ENCODE measurements at places on chromosomes 16 and 17.

DNA sequence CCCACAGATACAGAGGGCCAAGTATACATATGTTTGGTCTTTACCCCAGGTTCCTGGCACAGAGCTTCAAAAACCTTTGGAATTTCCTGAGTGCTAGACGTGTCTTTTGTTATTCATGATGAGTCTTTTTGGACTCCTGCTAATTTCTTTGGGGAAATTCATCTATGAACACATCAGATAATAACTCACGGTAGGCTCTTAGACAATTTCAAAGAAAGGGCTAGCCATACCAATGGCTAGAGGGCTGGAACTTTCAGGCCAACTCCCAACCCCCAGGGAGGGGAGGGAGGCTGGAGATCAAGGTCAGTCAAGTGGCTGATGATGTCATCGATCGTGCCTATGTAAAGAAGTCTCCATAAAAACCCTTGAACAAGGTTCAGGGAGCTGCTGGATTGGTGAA, 101.9 kb downstream of the STX8 start:
- DNase-seq: no peak

DNA sequence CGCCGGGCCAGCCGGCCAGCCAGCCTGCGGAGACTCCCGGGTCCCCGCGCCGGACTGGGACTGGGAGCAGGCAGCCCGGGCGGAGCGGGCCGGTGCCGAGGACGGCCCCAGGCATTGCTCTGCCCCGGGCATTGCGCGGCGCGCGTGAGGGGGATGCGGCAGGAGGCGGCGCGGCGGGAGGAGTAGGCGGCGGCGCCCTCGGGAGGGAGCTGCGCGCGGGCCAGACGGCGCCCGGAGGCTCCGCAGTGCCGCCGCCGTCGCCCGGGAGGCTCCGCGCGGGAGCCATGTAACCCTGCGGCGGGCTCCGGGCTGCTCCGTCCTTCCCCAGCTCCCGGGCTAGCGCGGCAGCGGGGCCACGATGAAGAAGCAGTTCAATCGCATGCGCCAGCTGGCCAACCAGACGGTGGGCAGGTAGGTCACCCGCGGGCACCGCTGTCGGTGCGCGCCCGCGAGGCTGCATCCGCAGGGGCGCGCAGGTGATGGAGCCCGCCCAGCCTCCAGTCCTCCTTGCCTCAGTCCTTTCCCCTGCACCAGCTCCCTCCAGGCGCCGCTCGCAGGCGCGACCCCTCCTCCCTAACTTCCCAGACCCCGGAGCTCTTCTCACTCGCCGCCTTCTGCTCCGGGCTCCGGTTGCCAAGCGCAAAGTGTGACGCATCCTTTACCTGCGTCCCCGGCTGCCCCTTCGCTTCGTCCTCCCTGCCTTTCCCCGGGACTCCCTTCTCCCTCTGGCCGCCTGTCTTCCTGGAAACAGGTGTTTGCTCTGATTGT, at the start of gene ARHGAP44:
Gene ARHGAP44, plus strand, starts transcription at position 18 of the 768 bp plus-strand sequence. Its CDS starts 341 bp downstream, at position 359.
- peak; percentile 63 for DNase-seq

DNA sequence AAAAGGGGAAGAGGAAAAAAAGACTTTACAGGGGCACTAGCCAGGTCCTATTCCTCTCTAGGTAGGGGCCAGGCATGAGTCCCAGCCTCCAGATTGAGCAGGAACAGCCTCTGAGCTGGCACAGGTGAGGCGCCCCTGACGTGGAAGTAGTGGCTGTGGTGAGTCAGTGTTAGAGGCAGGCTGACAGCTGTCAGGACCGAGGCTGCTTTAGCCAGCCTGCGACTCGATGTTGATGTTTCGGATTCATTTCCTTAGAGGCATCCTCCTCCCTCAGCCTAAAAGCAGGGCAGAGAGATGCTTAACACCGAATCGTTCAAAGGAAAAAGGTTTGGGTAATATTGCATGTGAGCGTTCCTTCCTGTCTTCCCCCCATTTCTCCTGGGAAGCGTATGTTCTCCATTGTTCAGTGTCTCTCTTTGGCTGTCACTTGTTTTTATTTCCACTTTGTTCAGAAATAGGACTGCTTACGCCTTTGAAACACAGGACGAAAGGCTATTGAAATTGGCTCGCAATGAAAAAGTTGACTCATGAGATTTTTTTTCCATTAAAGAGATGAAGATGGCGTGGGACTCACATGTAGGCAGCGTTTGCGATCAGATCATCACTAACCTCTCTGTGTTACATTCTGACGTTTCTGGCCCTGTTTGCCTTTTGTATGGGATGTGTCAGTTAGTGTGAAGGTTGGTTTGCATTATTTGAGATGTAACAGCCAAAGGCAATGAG, 1.3 kb downstream of the KIAA0513 start:
- peak; percentile 93 for DNase-seq

- no peak for DNase-seq
These were observed 17.5 kb downstream of the UBALD1 start for GRCh38 chr16:4597174-4597573.

GRCh38 chr17:81302861-81303333, 7.8 kb upstream of the SLC38A10 start:
- DNase-seq: no peak

DNA sequence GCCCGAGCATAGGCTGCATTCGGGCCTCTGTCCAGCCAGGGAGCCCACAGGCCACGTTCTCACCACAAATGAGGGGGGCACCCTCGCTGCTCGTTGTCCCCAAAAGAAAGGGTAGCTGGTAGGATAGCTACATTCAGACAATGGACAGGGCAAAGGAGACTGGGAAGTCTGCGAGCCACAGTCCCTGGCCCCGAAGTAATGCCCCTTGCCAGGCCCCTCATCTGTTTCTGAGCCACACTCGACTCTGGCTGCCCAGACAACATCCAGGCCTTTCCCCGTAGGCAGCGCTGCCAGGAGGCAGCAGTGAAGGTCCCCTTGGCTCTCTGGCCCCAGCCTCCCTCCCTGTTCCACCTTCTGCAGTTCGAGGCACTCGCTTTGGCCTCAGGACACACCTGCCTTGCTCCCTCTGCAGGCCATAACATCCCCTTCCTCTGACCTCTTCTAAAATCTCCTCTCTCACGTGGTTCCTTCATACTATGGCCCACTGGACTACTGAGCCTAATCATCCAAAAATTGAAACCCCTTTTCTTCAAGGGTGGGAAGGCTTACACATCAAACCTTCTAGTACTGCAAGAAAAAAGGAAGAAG, 12.2 kb downstream of the AIPL1 start:
- no peak for DNase-seq

DNA sequence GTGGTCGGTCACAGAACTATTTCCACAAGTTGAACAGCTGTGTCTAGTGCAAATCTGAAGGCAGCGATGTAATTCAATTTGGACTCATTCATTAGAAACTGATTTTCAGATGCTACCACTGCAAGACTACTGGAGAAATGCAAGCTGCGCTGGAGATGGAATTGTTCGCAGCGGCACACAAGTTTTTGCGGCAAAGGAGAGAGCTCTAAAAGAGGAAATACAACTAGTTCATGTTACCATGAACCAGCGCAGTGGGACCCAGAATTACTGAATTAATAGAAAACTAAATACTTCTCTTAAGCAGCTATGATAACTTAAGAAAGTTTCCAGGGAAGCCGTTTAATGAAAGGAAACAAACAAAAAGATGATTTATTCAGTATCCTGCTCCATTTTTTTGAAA, 1.9 kb downstream of the CREBBP start:
- DNase-seq: peak; percentile 2

- no peak for DNase-seq
These were observed 61.6 kb downstream of the RGS9 start for GRCh38 chr17:65198653-65199382.

DNA sequence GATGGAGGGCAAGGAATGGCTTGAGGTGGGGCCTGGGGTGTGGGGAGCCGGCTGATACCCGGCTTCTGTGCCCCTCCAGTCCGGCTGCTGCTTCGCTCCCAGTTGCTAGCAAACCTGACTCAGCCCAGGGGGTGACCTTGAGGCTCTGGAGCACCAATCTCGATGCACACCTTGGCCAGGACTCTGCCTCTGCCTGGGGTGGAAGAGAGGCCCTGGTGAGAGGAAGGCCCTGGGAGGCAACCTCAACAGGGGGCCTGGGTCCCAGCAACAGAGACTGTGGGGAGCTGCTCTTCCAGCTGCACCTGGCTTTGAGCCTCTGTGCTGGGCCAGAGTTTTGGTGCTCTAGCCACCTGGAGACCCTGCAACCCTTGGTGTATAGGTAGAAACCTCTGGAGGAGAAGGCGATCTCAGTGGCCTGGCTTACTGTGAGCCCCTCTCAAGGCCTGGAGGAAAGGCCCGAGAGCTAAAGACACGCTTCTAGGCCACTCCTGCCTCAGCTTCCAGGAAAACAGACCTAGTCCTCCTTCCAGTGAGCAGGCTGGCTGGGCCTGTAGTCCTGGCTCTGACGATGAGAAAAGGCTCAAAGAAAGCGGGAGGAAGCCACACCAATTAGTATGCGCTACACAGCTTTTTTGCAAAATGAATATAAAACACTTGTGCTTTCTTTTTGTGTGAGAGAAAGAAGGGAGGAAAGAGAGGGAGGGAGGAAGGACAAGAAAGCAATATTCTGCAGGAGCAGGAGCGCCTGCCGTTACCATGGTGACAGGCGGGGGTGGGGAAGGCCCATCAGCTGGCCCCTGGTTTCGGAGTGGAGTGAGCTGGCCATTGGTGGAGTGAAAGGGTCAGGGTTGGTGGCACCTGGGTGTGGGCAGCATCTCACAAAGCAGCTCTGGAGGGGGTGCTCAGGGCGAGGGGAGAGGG, 51.0 kb downstream of the VAC14 start:
- no peak for DNase-seq

DNA sequence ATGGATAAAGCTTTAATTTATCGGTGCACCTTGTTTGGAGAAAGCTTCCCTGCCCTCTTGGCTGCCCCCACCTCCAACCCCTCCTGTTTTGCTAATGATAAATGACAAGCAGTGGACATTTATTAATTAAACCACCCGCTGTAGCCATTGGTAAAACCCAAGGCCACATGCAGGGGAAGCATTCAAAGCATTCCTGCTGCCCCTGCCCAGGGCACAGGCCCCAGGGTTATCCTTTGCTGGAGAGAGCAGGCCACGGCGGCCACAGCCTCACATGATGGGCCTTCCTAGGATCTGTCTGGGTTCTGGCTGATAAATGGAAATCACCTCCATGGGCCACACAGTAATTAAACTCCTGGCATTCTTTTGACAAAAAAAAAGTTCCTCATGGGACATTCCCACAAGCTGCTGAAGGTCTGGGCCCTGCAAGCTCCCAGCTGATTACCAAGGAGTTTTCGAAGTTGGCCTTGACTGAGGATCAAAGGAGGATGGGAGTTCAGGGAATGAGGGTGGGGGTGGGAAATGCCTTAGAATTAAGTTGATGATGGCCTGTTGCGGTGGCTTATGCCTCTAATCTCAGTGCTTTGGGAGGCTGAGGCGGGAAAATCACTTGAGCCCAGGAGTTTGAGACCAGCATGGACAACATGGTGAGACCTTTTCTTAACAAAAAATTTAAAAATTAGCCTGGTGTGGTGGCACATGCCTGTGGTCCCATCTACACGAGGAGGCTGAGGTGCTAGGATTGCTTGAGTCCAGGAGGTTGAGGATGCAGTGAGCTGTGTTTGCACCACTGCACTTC, 35.5 kb downstream of the SOST start:
- no peak for DNase-seq

- no peak for DNase-seq
These were observed 137.5 kb downstream of the ANKFN1 start for GRCh38 chr17:56290802-56291118.

- DNase-seq: no peak
These were observed 670 bp upstream of the CTF1 start for GRCh38 chr16:30895627-30896260.

DNA sequence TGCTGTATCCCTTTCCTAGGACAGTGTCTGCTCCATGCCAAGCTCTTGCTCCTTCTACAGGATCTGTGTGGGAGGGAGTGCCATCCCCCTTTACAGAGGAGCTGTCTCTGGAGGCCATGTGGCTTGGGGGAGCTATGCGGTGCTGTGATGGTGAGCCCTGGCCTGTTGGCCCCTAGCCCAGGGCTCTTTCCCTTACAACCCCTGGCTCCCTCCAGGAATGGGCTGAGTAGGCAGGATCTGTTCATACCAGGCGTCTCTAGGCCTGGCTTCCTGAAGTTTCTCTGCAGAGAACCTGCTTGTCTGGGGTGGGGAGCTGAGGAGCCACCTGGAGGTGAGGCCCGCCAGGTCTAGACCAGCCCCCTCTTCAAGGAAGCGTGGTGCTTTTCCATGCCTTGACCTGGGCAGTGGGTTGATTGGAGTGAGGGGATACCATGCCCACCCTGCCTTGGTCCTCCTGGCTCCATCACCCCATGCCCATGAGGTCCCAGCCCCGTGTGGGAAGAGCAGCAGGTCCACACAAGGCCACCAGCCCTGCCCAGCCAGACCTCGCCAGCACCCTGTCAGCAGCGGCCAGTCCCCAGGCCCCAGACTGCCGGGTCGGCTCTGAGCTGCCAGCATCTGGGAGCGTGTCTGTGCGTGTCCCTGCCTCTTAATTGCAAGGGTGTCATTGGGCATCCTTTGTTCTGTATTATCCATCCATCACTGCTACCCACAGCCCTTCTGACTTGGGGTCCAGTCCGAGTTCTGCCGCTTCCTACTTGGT, 14.7 kb downstream of the LLGL2 start:
- DNase-seq: no peak

All from RWPE2 (cell line).